Mesenchymal stem cell (in vitro differentiated cells and primary cell): ENCODE measurements at places on chromosomes 2 and 18.

DNA sequence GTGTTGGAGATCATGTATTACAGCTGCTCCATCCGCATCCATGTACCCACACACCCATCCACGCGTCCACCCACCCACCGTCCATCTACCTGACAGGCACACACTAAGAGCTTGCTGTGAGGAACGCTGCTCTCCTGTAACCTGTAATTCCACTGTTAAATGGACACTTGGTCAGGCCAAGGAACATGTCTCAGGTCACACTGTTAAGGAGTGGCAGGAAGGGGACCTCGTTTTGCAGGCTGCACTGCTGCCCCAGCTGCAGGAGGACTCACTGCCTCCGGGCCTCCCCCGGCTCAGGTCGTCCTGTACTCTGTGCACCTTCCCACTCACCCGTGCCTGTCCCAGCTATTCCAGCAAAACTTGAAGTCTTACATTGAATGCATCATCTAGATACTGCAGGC lies 170.5 kb downstream of the EIPR1 start:
- peaks cover 7% of the 10 kb centered on the region for H3K36me3 ChIP-seq
- no peak for DNase-seq
- H3K27ac ChIP-seq, result no peak overlapping the region

- H3K27me3 ChIP-seq, result peaks cover 3% of the 10 kb centered on the region
- H3K27ac ChIP-seq, result no peak overlapping the region
- no peaks in the 10 kb centered on the region for H3K4me1 ChIP-seq
- no peak for DNase-seq
- H3K36me3 ChIP-seq, result no peaks in the 10 kb centered on the region
These were observed 171.0 kb downstream of the ZBTB7C start for GRCh38 chr18:48238206-48238605.

DNA sequence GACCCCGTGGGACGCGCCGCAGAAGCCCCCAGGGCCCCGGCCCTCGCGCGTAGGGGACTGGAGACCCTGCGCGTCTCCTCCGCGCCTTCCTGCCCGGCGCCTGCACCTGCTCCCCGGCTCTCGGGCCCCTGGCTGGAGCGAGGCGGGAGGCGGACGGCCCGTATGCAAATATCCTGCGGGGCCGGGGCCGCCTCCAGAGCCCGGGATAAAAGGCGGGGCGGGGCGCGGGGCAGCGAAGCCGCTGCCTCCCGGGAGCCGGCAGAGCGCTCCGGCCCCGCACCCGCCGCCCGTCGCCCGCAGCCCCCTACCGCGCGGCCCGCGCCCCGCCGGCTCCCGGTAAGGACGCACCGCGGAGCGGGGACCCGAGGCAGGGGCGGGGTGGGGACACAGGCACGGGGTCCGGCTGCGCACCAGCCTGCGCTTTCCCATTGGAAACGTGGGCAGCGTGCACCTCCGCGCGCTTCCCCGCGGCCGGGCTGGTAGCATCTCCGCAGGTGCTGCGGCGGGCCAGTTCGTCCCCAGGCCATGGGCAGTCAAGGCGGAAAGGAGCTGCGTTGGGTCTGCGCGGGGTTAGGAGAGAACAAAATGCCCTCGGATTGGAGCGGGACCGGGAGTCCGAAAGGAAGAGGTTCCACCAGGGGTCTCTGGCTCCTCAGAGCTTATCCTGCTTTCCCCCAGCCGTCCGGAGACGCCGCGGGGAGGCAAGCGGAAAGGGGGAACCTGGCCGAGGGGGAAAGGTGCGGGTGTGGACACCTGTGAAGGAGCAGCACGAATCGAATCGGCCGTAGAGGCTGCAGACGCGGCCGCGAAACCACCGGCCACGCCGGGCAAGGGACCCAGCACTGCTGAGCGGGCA lies at the start of gene ATP6V1C2:
TSS of gene ATP6V1C2 (plus strand) at position 235 of the 856 bp plus-strand sequence. CDS start 1,220 bp downstream, outside the sequence.
- no peak within 1 kb of the TSS for H3K27ac ChIP-seq
- DNase-seq, result no peak
- H3K36me3 ChIP-seq, result no peaks in the 10 kb centered on the region
- peak within 1 kb of the TSS; percentile 64 for H3K4me3 ChIP-seq
- peaks cover 14% of the 10 kb centered on the region for H3K4me1 ChIP-seq

GRCh38 chr2:70759446-70759845 lies 8.6 kb downstream of the ADD2 start:
- DNase-seq, result no peak
- no peaks in the 10 kb centered on the region for H3K4me1 ChIP-seq
- H3K36me3 ChIP-seq, result no peaks in the 10 kb centered on the region
- H3K27me3 ChIP-seq, result peaks cover 20% of the 10 kb centered on the region
- no peak overlapping the region for H3K27ac ChIP-seq

GRCh38 chr2:231523451-231524285 lies 6.6 kb downstream of the NMUR1 start:
- no peak overlapping the region for H3K4me3 ChIP-seq
- peaks cover 4% of the 10 kb centered on the region for H3K4me1 ChIP-seq
- DNase-seq, result no peak
- H3K27ac ChIP-seq, result no peak overlapping the region
- peaks cover under 1% of the 10 kb centered on the region for H3K27me3 ChIP-seq
- H3K36me3 ChIP-seq, result no peaks in the 10 kb centered on the region

- no peaks in the 10 kb centered on the region for H3K36me3 ChIP-seq
- no peaks in the 10 kb centered on the region for H3K4me1 ChIP-seq
- no peaks in the 10 kb centered on the region for H3K27me3 ChIP-seq
- H3K27ac ChIP-seq, result no peak overlapping the region
- DNase-seq, result no peak
These were observed 136.4 kb upstream of the COPS8 start for GRCh38 chr2:236949089-236949905.

GRCh38 chr2:47735136-47735869 lies 47.6 kb upstream of the MSH6 start:
- no peaks in the 10 kb centered on the region for H3K4me1 ChIP-seq
- H3K27me3 ChIP-seq, result peaks cover 36% of the 10 kb centered on the region
- no peak for DNase-seq
- H3K4me3 ChIP-seq, result no peak overlapping the region

DNA sequence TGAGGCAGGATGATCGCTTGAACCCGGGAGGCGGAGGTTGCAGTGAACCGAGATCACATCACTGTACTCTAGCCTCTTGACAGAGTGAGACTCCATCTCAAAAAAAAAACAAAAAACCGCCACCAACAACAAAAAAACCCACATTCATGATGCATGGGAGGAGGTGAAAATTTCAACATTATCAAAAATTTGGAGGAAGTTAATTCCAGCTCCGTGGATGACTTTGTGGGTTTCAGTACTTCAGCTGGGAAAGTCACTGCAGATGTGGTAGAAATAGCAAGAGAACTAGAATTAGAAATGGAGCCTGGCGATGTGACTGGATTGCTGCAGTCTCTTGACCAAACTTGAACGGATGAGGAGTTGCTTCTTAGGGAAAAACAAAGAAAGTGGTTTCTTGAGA lies 74.3 kb downstream of the PRKCE start:
- H3K36me3 ChIP-seq, result no peaks in the 10 kb centered on the region
- no peaks in the 10 kb centered on the region for H3K27me3 ChIP-seq

- H3K27me3 ChIP-seq, result no peaks in the 10 kb centered on the region
- no peaks in the 10 kb centered on the region for H3K36me3 ChIP-seq
- no peak for DNase-seq
- H3K27ac ChIP-seq, result no peak overlapping the region
These were observed 328.6 kb downstream of the CNTNAP5 start for GRCh38 chr2:124353656-124354055.

DNA sequence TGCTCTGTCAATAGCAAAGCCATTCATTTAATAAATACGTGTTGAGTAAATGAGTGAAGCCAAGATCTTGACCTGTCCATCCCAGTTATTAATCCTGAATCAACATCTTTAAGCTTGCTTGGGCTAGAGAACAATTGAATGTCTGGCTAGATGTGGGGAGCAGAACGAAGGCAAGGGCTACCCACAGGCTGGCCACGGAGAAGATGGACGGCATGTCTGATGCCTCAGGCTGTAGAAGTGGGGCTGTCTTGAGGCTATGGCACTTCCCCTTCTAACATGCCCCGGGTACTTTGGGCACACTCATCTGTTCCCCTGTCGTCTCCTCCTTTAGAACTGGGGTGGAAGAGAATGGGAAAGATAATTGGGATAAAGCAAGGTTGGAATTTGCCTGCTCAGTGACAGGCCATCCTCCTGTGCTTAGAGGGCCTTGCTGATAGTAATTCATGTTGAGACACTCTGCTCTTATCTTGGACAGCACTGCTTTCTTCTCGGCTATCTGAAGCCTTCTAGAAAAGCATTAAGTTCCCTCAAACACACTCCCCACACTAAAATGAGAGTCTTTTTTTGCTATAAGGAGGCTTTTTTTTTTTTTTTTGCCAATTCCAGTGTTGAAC lies 225.7 kb downstream of the MREG start:
- H3K36me3 ChIP-seq, result no peaks in the 10 kb centered on the region
- no peak overlapping the region for H3K4me3 ChIP-seq
- no peaks in the 10 kb centered on the region for H3K27me3 ChIP-seq
- no peak overlapping the region for H3K27ac ChIP-seq
- no peak for DNase-seq

GRCh38 chr2:195600778-195601177 lies 56.2 kb upstream of the SLC39A10 start:
- no peaks in the 10 kb centered on the region for H3K4me1 ChIP-seq
- no peak for DNase-seq
- H3K4me3 ChIP-seq, result no peak overlapping the region
- no peaks in the 10 kb centered on the region for H3K36me3 ChIP-seq

GRCh38 chr2:85596026-85596333 lies 435 bp downstream of the RNF181 start:
- H3K4me3 ChIP-seq, result peak overlapping the region; percentile 92
- no peak for DNase-seq
- H3K27me3 ChIP-seq, result no peaks in the 10 kb centered on the region
- H3K27ac ChIP-seq, result peak overlapping the region; percentile 81
- H3K36me3 ChIP-seq, result peaks cover 50% of the 10 kb centered on the region

DNA sequence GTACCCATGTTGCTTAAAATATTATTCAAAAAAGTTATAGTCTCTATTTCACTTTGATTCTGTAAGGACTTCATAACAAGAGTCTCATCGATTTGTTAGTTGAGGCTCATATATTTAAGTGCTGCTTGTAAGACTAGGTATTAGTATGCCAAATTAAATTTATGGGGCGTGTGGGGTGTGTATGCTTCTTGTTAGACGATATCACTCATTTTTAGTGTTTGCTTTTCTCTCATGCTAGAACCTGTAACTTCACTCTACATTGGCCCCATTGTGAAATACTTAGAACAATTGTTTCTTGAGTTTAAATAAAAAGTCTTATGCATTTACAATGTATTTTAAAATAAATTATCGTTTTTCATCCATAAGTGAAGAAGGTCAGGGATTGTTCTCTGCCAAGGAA lies 63.6 kb downstream of the CTNNA2 start:
- H3K4me1 ChIP-seq, result no peaks in the 10 kb centered on the region
- H3K4me3 ChIP-seq, result no peak overlapping the region
- no peaks in the 10 kb centered on the region for H3K36me3 ChIP-seq
- no peaks in the 10 kb centered on the region for H3K27me3 ChIP-seq
- DNase-seq, result no peak

GRCh38 chr2:1713142-1713838 lies 31.0 kb downstream of the PXDN start:
- no peak overlapping the region for H3K27ac ChIP-seq
- no peak for DNase-seq
- peaks cover 39% of the 10 kb centered on the region for H3K4me1 ChIP-seq
- no peak overlapping the region for H3K4me3 ChIP-seq
- H3K36me3 ChIP-seq, result no peaks in the 10 kb centered on the region

- H3K36me3 ChIP-seq, result no peaks in the 10 kb centered on the region
- H3K4me3 ChIP-seq, result peak overlapping the region; percentile 24
- no peaks in the 10 kb centered on the region for H3K27me3 ChIP-seq
- H3K4me1 ChIP-seq, result no peaks in the 10 kb centered on the region
- H3K27ac ChIP-seq, result no peak overlapping the region
- DNase-seq, result no peak
These were observed 88.0 kb downstream of the C1D start for GRCh38 chr2:67974559-67975430.

DNA sequence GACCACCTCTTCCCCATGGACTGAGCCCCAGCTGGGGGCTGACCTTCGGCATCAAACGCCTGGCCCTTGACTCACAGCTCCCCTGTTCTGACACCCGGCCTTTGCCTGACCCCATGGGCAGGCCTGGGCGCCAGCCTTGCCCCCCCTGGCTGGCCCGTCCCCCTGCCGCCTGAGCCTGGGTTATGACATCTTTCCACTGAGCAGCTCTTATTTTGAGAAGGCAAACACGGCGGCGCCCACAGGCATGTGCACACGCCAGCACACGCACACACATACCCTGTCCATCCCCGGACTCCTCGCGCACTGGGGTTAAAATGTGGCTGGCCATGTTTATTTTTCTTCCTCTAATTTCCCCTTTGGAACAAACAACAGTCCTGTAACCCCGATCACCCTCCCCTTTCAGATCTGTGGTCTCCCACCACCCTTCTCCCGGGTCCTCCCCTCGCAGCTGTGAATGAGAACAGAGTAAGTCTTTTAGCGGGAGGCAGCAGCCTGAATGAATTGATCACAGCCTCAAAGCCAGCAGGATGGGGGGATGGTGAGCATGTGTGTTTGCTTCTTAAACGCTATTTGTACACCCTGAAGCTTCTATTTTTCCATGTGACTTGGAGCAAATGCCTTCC lies 11.8 kb upstream of the ATOH8 start:
- peaks cover 5% of the 10 kb centered on the region for H3K27me3 ChIP-seq
- H3K4me1 ChIP-seq, result peaks cover 39% of the 10 kb centered on the region
- H3K36me3 ChIP-seq, result no peaks in the 10 kb centered on the region
- H3K4me3 ChIP-seq, result no peak overlapping the region
- H3K27ac ChIP-seq, result peak overlapping the region; percentile 88

DNA sequence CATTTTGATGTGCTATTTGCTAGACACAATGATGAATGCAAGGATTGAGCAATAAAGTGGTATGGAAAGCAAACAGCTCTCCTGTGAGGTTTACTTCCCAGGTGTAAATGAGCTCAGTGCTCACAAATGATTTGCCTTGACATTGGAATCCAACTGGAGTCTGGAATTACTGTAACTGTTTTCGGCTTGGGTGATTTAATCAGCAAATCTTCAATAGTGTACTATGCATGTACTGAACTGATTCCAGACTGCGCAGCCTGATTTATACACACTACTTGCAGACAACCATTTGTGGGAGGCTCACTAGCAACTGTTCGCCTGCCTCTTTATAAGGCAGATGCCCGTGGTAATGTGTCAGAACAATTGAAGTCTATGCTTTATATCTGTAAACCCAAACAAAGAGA lies 27.9 kb upstream of the SOX11 start:
- no peak overlapping the region for H3K27ac ChIP-seq
- no peaks in the 10 kb centered on the region for H3K36me3 ChIP-seq
- H3K4me1 ChIP-seq, result peaks cover 5% of the 10 kb centered on the region
- H3K27me3 ChIP-seq, result no peaks in the 10 kb centered on the region
- DNase-seq, result no peak

- H3K4me1 ChIP-seq, result no peaks in the 10 kb centered on the region
- H3K27me3 ChIP-seq, result peaks cover under 1% of the 10 kb centered on the region
- H3K4me3 ChIP-seq, result no peak overlapping the region
- DNase-seq, result peak; percentile 15
- no peaks in the 10 kb centered on the region for H3K36me3 ChIP-seq
These were observed 10.0 kb downstream of the RAPGEF4 start for GRCh38 chr2:172745636-172746035.

- H3K4me3 ChIP-seq, result no peak overlapping the region
- H3K27me3 ChIP-seq, result no peaks in the 10 kb centered on the region
- no peak for DNase-seq
- peaks cover 95% of the 10 kb centered on the region for H3K36me3 ChIP-seq
- H3K4me1 ChIP-seq, result no peaks in the 10 kb centered on the region
These were observed 43.2 kb downstream of the SP100 start for GRCh38 chr2:230459216-230459615.

GRCh38 chr2:176158855-176159662 lies 2.0 kb downstream of the HOXD3 start:
- H3K36me3 ChIP-seq, result peaks cover 7% of the 10 kb centered on the region
- H3K4me3 ChIP-seq, result no peak overlapping the region
- peaks cover 89% of the 10 kb centered on the region for H3K27me3 ChIP-seq
- no peak overlapping the region for H3K27ac ChIP-seq

GRCh38 chr18:61734396-61734795 lies 158.4 kb downstream of the RNF152 start:
- H3K36me3 ChIP-seq, result no peaks in the 10 kb centered on the region
- no peaks in the 10 kb centered on the region for H3K27me3 ChIP-seq
- no peak overlapping the region for H3K27ac ChIP-seq
- DNase-seq, result no peak
- no peak overlapping the region for H3K4me3 ChIP-seq
